Aorta (tissue), 5 donors: ENCODE measurements at places on chromosomes 6 and 20. TPM values are rescaled to one million over a fixed set of nuclear protein-coding genes. Genes with fewer than 3 reads are reported as not detected.

Gene GMPR
- 33.3 TPM for polyA plus RNA-seq

Gene SLA2
- not detected for polyA plus RNA-seq

Gene TMC2
- polyA plus RNA-seq = not detected

Gene SLPI
- 24.4 TPM for polyA plus RNA-seq

Gene FOXF2
- polyA plus RNA-seq = not detected

Gene PLA2G7
- 4.8 TPM for polyA plus RNA-seq

Gene DAAM2
- polyA plus RNA-seq = 30.4 TPM

Gene LAMA2
- 6.0 TPM for polyA plus RNA-seq

Gene PEX6
- 13.8 TPM for polyA plus RNA-seq

Gene PPP1R14C
- polyA plus RNA-seq = 2.8 TPM

Gene GHRH
- polyA plus RNA-seq = not detected

Gene NMBR
- polyA plus RNA-seq = not detected

Gene CAGE1
- polyA plus RNA-seq = not detected

Gene NFATC2
- polyA plus RNA-seq = 3.1 TPM

Gene CCN6
- not detected for polyA plus RNA-seq

Gene LY6G6C
- polyA plus RNA-seq = not detected

Gene TFAP2B
- 0.13 TPM for polyA plus RNA-seq

Gene CALHM4
- not detected for polyA plus RNA-seq

Gene DEF6
- polyA plus RNA-seq = 2.8 TPM

Gene CRISP2
- polyA plus RNA-seq = not detected

Gene VTA1
- polyA plus RNA-seq = 20.1 TPM

Gene TASP1
- 13.2 TPM for polyA plus RNA-seq

Gene GFRA4
- polyA plus RNA-seq = not detected

Gene ITCH
- polyA plus RNA-seq = 13.1 TPM

Gene COL11A2
- polyA plus RNA-seq = 0.13 TPM

Gene BTNL2
- not detected for polyA plus RNA-seq

Gene APOBEC2
- polyA plus RNA-seq = not detected

Gene ATP6V1G2
- polyA plus RNA-seq = 1.4 TPM

Gene ZNF391
- 2.3 TPM for polyA plus RNA-seq

Gene HAO1
- not detected for polyA plus RNA-seq

Gene SOBP
- 8.2 TPM for polyA plus RNA-seq

Gene SLC12A5
- not detected for polyA plus RNA-seq

Gene PDE10A
- 3.8 TPM for polyA plus RNA-seq

Gene HLA-DQA2
- polyA plus RNA-seq = not detected

Gene MEP1A
- 13.6 TPM for polyA plus RNA-seq

Gene TRIM10
- not detected for polyA plus RNA-seq

Gene TSPO2
- not detected for polyA plus RNA-seq

Gene LRRC1
- polyA plus RNA-seq = 6.3 TPM

Gene C20orf204
- polyA plus RNA-seq = 2.1 TPM

Gene HRH3
- polyA plus RNA-seq = not detected

Gene OR2H1
- polyA plus RNA-seq = not detected

Gene SALL4
- polyA plus RNA-seq = 0.18 TPM

Gene ABHD16B
- 0.38 TPM for polyA plus RNA-seq

Gene SYTL3
- polyA plus RNA-seq = 0.64 TPM

Gene C2
- polyA plus RNA-seq = 16.7 TPM

Gene C20orf202
- 0.26 TPM for polyA plus RNA-seq

Gene TMEM74B
- not detected for polyA plus RNA-seq

Gene C6orf89
- polyA plus RNA-seq = 16.7 TPM

Gene TAAR5
- not detected for polyA plus RNA-seq

Gene VNN1
- polyA plus RNA-seq = 21.8 TPM

Gene CSNK2B
- 191 TPM for polyA plus RNA-seq

Gene CCM2L
- 1.7 TPM for polyA plus RNA-seq

Gene SEC23B
- polyA plus RNA-seq = 14.4 TPM

Gene TTBK1
- not detected for polyA plus RNA-seq

Gene MATN4
- not detected for polyA plus RNA-seq
